ENCODE measurements at places on chromosomes 2 and 18.

DNA sequence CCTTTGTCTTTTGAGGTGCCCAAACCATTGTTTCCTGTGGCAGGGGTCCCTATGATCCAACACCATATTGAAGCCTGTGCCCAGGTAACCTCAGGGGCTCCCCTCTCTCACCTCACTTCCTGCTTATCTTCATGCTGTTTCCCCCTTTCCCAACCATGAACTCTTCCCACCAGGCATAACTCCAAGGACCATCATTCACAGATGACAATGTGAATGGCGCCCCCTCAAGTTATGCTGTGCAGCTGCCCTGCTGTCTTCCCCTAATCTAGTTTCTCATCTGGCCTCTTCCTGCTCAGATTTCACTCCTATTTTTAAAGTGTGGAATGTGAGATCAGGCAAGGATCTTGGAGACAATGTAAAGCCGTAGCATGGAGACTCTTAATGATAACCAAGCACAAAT lies 1.4 kb downstream of the GMPPA start:
- DNase-seq = no peak

DNA sequence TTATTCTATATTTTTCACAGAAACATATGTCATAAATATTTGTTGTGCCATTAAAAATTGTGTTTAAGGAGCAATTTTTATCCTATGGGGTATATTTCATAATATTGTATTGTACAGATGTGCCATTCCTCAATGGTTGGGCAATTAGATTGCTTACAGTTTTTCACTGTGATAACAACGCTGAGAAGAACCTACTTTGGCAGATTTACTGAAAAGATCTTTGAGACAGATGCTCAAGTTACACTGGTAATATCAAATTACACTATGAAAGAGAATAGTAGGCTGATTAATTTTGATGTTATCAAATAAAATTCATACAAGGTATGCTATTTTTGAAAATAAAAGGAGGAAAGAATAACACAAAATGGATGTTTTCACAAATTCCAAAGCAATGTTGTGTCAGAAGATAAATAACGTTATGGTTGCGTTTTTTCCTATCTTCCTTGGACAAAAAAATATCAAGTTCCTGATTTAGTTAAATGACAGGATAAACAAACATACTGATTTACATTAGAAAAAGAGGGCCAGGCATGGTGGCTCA lies 335.1 kb upstream of the ZNF521 start:
- no peak for DNase-seq

DNA sequence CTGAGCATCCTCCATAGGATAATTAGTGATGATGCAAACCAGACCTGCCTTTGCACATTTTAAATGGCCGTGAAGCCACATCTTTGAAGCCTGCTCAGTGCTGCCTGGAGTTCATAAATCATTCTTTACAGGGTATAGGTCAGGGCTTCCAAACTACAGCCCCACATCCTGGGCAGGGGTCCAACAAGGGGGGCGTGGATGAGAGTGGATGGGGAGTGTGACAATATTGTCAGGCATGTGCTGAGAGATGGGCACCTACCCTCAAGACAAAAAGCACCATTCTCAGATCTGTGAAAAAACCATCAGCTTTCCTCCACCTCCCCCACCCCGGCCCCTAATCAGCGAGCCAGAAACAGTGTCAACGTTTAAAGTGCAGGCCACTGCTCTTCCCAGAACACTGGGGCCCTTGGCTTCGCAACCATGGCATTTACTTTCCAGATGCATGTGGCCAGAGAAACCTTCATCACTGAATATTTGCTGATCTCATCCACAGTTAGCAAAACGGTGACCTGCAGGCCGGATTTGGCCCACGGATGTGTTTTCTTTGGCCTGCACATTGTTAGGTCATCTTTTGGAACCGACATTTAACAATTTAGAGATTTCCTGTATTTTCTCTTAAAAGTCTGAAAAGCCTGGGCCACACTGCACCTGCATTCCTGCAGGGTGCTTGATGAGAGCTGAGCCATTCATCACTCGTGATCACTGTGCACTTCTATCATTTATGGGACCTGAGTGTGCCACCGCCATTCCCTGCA lies 130.7 kb downstream of the ANKRD44 start:
- no peak for DNase-seq

DNA sequence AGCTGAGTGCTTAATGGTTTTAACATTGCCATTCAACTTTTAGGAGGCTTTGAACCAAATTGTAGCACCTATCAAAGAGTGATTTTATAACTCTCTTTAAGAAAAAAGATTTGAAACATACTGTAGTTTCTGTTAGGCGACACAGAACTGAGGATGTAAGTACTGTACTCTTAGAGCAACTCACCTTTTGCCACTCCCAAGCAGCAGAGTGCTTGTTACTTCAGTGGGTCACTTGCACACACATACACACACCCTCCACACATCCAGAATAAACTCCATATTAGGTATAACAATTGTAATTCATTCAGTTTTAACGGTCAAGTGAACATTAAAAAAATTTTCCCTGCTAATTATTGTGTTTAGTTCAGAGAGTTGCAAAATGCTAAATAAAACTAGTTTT lies 118.3 kb downstream of the CAMKMT start:
- DNase-seq = no peak

DNA sequence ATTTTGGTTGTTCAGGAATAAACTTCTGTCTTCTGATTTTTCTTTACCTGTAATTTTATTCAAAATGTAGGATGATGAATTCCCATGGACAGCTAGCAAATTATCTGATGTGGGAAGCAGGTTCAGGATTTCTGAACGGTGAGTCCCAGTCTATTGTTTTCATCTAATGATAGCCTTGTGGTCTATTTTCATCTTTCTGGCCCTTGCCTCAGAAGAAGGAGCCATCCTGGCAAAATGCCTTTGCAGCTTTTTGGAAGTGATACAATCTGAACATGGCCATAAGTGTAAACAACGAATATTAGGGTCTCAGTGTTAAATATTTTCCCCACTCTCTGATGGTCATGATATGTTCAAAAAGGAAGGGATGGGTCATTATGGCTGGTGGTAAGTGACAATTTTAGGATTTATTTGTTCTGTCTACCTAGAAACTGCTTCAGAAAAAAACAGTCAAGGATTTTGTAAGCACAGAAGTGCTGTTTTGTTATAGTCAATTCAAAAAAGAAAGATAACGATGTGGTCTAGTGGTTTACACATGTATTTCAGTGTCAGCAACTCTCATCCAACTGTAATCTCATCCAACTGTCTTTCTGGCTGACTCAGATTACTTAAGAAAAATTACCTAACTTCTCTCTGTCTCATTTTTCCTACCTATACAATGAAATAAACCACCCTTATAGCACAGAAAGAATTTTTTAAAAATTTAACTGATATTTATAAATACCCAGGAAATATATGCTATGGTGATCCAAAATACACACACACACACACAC lies 272.6 kb upstream of the ERBB4 start:
- DNase-seq = no peak

GRCh38 chr2:59967691-59968090 lies 585.8 kb downstream of the BCL11A start:
- no peak for DNase-seq

DNA sequence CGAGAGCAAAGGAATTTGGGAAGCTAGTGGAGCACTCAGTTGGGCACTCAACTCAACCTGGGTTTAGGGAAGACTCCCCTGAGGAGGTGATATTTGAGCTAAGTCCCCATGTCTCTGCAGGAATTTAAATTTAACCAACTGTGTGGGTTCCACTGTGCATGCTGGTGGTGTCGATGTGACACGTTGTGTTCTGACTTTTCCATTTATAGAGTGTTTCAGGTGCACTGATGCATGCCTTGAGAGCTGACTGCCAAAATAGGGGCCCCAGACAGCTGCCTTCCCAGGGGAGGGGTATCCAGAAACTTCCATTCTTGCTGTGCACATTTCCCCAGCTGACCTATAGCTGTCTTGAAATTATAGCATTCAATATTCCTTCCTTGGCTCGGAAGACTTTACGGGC lies 63.7 kb upstream of the BCL2L11 start:
- no peak for DNase-seq

DNA sequence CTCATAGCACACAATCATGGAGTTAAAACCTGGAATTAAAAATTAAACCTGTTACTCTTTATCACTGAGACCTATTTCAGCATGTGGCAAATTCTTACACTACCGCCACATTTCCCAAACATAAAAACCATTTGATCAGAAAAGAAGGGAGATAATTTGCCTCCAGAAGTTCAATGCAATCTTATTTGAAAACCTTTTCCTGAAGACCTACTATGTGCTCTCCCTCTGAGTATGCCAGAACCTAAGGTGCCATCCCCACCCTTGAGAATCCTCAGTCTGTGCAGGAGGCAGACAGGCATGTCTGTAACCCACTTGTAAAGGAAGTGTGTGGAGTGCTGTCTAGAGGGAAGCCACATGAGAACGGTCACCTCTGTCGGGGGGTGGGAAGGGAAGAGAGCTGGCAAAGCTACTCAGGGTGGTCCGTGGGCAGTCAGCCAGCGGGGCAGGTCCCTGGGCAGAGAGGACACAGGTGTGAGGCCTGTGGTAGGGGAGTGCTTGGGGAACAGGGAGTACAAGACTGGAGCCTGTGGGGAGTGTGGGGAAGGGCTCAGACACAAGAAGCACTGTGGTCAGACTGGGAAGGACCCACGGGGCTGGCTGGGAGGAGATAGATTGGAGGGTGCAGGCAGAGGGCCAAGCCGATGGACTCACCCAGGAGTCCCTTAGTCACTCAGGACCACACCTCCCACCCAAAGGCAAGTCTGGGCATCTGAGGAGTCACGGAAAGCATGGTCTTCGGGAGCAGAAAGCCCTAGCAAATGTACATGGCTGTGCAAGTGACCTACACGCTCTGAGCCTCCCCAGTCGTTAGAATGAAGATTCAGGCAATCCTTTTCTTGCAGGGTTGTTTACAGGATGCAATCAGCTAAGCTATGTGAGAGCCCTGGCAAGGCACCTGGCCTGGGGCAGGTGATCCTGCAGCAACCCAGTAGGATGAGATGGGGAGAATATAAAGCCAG lies 22.8 kb downstream of the CRACDL start:
- no peak for DNase-seq

DNA sequence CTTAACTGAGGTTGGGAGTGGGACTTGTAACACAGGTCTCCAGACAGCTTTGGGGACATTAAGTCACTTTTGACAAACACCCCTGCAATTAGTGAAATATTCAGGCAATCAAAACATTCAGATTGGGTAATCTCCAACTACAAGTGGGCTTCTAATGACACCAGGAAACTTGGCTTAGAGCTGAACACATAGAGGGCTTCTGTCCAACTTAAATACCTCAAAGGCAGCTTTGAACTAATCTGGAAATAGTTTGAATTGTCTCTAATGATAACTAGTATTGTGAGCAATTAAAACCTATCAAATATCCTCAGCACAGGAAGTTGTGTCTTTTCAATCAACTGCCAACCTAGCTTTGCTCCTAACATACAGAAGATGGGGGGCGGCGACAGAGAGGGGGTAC lies 5.1 kb upstream of the ASPRV1 start:
- DNase-seq = no peak

DNA sequence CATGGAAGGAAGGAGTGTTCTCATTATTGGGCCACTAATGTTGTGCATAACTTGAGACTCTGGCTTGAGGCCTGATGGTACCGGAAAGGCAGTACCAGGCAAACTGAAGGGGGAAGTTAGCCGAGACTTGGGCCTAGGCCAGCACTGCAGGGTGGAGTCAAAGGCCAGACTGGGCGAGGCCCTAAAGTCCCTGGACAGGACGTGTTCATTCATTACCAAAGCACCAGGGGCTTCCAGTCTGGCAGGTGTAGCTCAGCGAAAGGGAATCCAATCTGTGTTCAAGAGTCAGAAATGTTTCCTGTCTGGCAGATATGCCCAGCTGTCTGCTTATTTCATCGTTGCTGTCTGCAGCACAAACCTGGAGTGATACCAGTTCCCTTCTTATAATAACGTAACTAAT lies 4.7 kb upstream of the ITSN2 start:
- DNase-seq = no peak

DNA sequence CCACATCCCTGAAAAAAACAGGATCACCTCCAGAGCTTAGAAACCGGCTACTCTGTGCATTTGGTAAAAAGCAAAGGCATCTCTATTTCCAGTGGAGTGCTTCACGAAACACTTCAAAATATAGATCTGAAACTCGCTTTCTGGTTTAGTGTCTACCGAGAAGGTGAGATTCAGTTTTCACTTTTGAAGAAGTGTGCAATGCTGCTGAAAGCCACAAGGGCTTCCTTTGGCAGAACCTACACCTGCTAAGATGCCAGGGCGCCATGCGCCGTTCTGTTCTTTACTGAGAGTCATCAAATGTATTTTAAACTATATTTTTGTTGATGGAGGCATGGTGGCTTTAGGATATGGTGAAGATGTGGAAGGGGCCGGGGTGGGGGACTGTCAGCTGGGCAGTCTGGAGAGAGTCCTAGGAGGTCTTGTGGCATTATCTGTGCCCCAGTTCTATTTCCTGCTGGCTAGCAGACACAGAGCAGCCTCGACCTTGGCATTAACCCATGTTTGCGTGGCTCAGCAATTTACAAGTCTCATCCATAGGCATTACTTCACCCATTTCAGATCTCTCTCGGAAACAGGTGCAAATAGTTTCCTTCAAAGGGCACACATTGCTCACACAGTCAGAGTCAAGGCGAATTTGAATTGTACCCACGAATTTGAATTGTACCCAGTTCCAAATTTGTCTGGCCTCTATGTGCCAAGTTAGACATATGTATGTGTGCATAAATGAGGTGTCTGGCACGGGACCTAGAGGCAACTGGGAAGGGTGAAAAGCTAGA lies 46.7 kb upstream of the KCNF1 start:
- no peak for DNase-seq

DNA sequence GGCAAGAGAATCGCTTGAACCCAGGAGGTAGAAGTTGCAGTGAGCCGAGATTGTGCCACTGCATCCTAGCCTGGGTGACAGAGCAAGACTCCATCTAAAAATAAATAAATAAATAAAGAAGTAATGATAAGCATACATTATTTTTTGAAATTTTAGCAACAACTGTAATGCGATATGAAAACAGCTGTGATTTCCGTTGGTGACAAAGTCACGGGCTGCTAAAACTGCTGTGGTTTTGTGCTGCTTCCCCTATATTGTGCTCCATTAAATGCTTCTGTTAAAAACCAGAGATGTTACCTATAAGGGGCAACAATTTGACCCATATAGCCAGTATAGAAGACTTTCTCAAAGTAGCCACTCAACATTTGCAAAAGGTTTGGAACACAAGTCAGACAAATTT lies 8.3 kb downstream of the TRIM54 start:
- DNase-seq = no peak

- DNase-seq = no peak
Measured at GRCh38 chr2:61233581-61233980, 71.6 kb downstream of the C2orf74 start.

- DNase-seq = no peak
Measured at GRCh38 chr18:49837889-49838288, 24.6 kb upstream of the ACAA2 start.

Data from stimulated activated CD8-positive, alpha-beta memory T cell treated with anti-CD3 and anti-CD28 coated beads, Interleukin-15, amount 100 ng/mL, for 48 hours (primary cell).